ENCODE measurements at places on chromosomes 11 and 22.

DNA sequence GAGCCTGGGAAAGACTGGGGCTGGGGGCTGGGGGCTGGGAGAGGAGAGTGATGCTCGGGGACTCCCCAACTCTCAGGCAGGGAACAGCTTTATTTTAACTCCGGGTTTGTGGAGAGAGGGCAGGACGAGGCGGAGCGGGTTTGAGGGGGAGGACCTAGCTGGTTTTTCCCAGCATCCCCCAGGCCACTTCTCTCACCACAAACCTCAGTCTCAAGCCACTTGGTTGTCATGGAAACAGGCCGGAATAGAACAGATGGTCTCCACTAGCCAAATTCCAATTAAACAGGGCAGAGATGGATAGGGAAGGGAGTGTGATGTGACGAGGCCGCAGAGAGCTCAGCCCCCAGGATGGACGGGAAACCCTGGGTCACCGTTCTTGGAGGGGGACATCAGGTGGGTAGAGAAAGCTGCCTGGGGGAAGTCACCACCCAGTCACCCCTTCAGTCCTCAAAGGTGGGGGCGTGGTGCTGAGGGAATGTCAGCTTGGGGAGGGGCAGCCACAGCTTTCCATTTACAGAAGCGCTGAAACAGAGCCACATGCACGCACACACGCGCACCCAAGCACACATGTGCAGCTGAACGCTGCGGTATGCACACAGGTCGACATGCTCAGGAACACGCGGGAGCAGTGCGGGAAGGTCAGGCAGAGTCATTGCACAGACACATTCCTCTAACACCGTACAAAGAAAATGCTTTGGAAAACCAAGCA lies 19.2 kb downstream of the NECTIN1 start:
- DNase-seq, result no peak

- DNase-seq, result no peak
Observed at GRCh38 chr11:60119710-60120109, 31.2 kb downstream of the MS4A2 start.

DNA sequence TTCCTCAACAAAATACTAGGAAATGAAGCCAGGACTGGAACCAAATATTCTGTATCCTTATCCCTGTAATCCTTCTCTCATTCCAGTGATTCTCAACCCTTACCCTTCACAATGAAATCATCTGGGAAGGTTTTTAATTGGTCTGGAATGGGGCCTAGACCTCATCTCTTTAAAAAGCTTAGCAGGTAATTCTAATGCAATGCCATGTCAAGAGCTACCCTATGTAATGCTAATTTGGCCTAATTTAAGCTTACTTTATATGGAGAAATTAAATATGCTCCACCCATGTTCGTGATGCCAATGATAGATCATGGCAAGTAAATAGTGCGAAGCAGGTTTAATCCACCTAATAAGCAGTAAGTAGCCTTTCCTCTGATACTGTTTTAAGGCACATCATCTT lies 101.7 kb downstream of the SGSM3 start:
- no peak for DNase-seq

GRCh38 chr11:45373506-45374035 lies 87.4 kb upstream of the SYT13 start:
- no peak for DNase-seq

DNA sequence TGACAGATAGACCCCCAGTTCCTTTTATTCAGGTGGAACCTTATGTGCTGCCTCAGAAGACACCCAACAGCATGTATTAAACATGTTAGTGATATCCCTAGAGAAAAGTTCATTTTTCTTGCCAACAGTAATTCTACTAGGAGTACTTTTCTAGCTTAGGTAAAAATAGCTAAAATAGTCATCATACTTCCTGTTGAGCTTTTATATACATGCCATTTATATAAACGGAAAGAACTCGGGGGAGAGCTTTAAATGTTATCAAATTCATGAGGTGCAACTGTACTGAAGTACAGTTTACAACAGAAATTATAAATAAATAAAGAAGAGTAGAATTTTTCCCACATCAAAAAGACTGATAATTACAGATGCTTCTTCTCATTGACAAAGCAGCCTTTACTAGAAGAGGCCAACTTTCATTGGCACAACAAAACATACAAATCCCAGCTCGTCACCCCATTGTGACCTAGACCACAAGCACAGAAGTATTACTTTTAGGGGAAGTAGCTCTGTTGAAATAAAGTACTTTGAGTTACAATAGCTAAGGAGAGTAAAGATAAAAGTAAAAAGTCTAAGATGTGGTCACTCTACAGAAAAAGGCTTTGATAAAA lies 59.1 kb upstream of the POU2AF2 start:
- DNase-seq, result no peak
